Activated T-helper 1 cell treated with anti-CD3 and anti-CD28 coated beads, Interleukin-2, amount 50 U/mL, for 16 hours (primary cell): ENCODE measurements at places on chromosomes 5 and 9.

- DNase-seq: no peak
Observed at GRCh38 chr5:141825791-141826560, 52.2 kb downstream of the PCDH1 start.

DNA sequence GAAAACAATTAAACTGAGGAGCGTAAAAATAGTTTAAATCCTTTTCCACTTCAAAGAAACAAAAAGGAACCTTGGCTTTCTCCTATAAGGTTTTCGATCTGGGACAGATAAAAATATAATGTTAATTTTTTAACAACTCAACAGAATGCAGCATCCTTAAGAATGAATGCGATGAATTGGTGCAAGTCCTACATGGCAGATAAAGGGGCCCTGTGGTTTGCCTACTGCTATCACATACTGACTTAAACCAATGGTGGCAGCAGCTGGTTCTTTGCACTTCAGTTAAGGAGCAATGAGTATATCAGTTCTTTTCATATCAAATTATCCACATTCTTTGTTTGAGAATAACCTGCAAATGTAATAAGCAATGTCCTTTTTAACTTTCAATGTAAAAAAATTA is 12.4 kb upstream of the TYRP1 start:
- no peak for DNase-seq

DNA sequence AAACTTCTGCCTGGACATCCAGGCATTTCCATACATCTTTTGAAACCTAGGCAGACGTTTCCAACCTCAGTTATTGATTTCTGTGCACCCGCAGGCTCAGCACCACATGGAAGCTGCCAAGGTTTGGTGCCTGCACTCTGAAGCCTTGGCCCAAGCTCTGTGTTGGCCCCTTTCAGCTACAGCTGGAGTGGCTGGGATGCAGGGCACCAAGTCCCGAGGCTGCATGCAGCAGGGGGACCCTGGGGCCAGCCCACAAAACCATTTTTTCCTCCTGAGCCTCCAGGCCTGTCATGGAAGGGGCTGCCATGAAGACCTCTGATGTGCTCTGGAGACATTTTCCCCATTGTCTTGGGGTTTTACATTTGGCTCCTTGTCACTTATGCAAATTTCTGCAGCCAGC is 49.9 kb downstream of the NFX1 start:
- no peak for DNase-seq

DNA sequence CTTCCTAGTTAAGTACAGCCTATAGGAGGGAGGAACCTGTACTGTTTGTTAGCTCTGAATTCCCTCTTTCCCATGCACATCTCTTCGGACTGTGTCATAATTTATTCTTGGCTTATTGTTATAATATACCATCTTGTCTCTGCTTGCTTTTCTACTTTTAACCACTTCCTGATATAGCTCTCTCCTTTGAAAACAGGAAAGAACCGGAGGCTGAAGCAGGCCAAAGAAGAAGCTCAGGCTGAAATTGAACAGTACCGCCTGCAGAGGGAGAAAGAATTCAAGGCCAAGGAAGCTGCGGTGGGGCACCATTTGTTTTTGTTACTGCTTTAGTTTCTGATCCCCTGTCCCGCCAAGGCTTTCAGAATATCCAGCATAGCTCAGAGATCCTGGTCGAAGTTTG is 4.8 kb downstream of the ATP6V1G1 start:
- no peak for DNase-seq
